ENCODE measurements at places on chromosomes 5 and 9.

GRCh38 chr5:39021413-39021812 lies 52.8 kb downstream of the RICTOR start:
- DNase-seq, result no peak

- DNase-seq, result no peak
These were observed 339.7 kb downstream of the NTRK2 start for GRCh38 chr9:85009251-85009650.

DNA sequence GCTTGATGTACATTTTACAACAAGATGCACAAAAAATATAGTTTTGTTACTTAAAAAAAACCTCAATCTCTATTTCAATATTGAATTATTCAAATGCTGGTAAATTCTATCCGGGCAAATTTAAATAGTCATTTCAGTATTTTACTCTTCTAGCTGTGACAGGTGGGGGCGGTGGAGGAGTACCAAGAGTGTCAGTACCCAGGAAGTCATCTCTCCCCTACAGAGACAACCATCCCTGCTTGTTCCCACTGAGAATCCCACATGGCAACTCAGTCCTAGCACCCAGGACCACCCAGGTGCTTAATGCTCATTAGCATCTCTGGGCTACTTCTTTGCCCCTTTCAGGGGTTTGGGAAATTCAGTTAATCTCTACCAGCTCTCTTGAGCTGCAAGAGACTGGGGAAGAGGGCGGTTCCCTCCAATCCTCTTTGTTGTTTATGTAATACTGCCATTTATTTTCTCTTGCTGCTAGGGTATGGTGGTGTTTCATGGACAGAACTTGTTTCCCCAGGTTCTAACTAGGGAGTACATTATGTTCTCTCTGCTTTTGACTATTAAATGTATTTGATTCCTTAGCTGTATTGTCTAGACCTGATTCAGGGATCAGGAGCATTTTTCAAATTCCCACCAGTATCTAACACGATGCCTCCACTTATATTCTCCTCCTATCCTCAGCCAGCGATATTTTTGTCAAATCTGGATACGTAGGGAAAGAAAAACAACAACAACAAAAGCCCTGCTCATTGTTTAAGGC lies 122.5 kb downstream of the CDH18 start:
- no peak for DNase-seq

- no peak for DNase-seq
These were observed 19.7 kb downstream of the FBXW11 start for GRCh38 chr5:171986772-171987171.

GRCh38 chr9:124551472-124552272 lies 44.5 kb upstream of the NR5A1 start:
- DNase-seq, result peak; percentile 44

DNA sequence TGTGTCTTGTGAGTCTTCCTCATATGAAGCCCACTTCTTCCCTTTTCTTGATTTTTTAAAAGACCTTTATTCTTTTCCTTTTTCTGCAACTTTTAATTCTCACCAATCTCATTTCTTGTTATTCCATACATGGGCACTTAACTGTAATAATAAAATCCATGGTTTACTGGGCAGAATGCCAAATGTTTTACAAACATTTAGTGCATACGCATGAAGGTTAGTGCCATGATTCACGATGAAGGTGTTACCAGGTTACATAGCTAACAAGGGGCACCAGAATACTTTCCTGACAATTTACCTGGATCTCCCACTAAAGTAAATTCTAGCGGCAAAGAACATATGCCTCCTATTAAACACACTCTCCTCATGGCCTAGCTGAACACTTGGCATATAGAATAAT lies 28.5 kb downstream of the MAN2A1 start:
- no peak for DNase-seq

DNA sequence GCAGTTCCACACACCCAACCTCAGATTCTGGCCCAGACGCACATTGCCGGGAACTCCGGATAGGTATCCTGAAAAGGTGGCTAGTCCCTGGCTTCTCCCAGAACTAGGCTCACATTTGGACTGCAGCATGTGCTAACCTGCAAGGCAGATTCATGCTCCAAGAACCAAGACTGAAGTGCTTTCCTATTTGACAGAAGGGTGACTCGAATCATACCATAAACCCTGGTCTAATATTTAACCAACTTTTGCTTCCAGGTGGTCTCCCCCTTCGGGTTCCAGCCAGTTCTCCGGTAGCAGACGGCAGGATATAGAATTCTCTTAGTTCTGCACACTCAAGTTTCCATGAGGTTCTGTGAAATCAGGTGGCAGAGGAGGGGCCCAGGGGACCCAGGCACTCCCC lies 7.6 kb downstream of the PTGES start:
- no peak for DNase-seq

GRCh38 chr5:116404016-116404415 lies 170.6 kb downstream of the SEMA6A start:
- no peak for DNase-seq
